ENCODE measurements at places on chromosomes 16 and 17.

GRCh38 chr17:16926571-16927451 lies 45.1 kb downstream of the TNFRSF13B start:
- DNase-seq: no peak

- DNase-seq: no peak
These were observed 2.6 kb downstream of the KAT2A start for GRCh38 chr17:42118545-42118944.

DNA sequence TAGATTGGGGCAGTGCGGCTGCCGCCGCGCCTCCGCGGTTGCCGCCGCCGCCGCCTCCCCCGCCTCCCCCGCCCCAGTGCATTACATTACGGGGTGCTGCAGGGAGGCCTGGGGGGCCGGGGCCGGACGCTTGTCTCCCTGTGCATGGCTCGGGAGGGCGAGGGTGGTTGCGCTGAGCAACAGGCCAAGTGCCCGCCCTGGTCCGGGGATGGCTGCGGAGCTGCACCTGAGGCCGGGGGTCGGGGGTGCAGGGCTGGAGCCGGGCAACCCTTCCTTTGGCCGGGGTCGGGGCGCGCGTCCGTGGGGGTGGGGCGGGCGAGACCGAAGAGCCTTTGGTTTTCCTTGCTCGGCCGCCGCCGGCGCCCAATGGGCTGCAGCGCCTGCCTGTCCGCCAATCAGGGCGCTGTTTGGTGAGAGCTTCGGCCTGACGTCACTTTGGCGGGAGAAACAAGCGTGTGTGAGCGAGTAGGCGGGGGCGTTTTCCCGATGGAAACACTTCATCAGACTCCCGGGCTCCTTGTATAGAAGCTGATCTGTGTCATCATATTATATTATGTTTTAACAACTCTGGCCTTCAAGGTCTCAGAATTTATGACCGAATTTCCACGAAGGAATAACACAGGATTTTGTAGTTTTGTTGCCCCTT lies 941 bp upstream of the FBXL20 start:
- peak; percentile 64 for DNase-seq

DNA sequence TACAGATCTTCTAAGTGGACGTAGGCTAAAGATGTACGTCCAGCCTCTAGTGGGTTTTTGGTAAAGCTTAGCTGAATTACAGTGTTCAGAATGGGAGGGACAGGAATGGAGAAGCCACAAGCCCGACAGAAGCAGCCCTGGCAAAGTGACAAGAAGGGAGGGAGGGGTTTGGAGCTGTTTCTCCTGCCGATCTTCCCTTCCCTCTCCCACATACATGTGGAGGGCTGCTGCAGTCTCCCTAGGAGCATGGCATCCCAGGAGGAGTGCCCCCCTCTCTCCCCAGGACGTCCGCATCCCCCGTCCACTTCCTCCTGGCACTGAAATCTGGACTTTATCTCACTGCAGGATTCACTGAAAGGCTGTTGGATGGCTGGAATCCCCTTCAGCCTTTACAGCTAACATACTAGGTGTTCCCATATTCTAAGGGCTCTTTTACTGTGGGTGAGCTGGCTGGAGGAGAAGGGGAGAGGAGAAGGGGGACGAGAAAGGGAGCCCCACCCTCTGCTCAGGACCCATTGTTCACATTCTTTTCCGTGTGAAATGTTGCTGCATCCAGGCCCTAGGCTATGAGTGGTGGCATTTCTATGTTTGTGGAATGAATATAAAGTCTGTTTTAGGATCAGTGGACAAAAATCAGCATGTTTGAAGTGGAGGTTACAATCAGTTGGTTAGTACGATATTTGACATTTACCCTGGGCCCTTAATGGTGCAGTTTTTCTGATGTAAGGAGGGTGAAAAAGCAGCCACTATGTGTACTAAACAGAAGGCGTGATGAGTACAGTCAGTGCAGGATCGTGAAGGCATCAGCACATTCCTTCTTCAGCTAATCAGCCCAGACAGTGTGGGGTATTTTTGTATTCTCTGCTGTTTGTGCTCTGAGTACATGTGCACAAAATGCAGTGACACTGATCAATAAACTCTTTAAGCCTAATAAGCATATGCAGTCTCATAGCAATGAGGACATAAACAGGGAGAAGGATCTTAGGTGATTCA lies 94.6 kb downstream of the SPECC1 start:
- no peak for DNase-seq

- no peak for DNase-seq
These were observed 987 bp upstream of the HASPIN start for GRCh38 chr17:3722716-3723115.

- DNase-seq: no peak
These were observed 12.3 kb downstream of the ALOXE3 start for GRCh38 chr17:8105957-8106398.

- DNase-seq: no peak
These were observed 994 bp downstream of the CLTC start for GRCh38 chr17:59620518-59621259.

- no peak for DNase-seq
These were observed 3.0 kb downstream of the UBALD2 start for GRCh38 chr17:76268015-76268749.

- no peak for DNase-seq
These were observed 67.2 kb downstream of the CDH8 start for GRCh38 chr16:61969077-61969382.

- no peak for DNase-seq
These were observed at the start of gene ALOX12 for GRCh38 chr17:6995500-6996255. Gene ALOX12, plus strand, starts transcription at chr17:6996049. Its CDS starts 69 bp downstream, at chr17:6996118.

- no peak for DNase-seq
These were observed 145.7 kb upstream of the IRX3 start for GRCh38 chr16:54431997-54432896.

DNA sequence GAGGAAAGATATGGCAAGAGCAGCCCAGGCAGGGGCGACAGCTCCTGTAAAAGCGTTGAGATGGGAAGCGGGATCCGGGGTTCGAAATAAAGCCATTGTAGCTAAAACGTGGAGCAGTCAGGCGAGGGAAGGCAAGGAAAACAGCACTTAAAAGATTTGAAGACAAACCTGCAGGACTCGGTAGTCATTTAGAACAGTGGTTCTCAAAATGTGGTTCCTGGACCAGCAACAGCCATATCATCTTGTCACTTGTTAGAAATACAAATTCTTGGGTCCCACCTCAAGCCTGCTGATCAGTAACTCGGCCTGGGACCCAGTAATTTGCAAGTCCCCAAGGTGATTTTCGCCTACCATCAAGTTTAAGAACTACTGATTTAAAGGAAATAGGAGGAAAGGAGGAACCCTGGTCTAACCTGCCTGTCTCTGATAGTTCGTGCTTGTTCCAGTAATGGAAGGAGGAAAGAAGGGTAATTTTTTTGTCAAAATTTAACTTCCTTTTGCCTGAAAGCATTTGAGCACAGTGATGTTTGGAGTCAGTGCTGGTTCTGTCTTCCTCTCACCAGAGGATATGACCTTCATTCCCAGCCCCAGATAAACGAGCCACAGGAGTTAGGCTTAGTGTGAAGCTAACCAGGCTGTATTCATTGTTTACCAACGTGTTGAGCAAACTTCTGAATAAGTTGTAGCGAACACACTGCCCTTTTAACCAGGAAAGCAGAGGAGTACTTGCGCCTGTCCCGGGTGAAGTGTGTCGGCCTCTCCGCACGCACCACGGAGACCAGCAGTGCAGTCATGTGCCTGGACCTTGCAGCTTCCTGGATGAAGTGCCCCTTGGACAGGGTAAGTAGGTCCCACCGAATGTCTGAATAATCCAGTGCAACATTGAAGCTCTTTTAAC lies 1.1 kb downstream of the ORC6 start:
- DNase-seq: no peak

DNA sequence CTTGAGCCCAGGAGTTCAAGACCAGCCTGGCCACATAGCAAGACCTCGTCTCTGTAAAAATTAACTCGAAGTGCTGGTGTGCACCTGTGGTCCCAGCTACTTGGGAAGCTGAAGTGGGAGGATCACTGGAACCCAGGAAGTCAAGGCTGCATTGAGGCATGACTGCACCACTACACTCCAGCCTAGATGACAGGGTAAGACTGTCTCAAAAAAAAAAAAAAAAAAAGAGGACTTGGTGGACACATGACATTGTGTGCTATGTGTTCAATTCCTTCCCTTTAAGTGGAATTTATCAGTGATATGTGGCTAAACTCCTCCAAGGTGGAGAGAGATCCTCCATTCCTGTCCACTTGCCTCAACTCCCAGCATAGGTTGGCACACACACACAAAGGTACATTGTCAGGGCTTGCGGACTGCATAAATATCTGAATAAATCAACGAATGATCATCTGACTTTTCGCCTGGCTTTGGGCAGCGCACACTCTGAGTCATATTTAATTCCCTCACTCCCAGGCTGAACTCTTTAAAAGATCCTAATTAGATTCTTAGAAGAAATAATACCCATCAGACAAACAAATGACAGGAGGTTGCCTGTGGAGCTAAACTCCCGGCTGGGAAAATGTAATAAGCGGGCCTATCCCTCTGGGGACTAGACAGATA lies 25.0 kb upstream of the SYT17 start:
- DNase-seq: no peak

DNA sequence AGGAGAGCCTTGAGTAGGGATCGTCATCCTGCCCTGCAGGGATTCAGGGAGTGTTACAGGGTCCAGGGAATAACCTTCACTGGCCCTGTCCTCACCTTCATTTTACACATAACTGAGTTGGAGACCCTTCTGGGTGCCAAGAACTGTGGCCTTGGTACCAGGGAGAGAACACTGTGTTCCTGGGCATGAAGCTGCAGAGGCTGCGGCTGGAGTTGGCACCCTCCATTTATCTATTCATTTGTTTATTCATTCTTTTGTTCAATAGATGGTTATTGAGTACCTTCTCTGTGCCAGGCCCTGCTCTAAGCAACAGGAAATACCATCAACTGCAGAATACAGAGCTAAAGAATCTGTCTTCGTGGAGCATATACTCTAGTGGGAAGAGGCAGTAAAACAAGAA lies 6.7 kb downstream of the ABCC3 start:
- no peak for DNase-seq

GRCh38 chr17:28527859-28528258 lies 21.7 kb downstream of the FOXN1 start:
- no peak for DNase-seq

- DNase-seq: no peak
These were observed 99.0 kb downstream of the CA4 start for GRCh38 chr17:60248618-60249289.

- no peak for DNase-seq
These were observed 45.1 kb downstream of the CMIP start for GRCh38 chr16:81489547-81490267.

GRCh38 chr17:64437944-64438525 lies 10.9 kb upstream of the MILR1 start:
- no peak for DNase-seq

GRCh38 chr16:14548933-14549788 lies 80.9 kb downstream of the PARN start:
- DNase-seq: no peak

GRCh38 chr17:4858882-4859260 lies 25.7 kb downstream of the MINK1 start:
- DNase-seq: no peak

DNA sequence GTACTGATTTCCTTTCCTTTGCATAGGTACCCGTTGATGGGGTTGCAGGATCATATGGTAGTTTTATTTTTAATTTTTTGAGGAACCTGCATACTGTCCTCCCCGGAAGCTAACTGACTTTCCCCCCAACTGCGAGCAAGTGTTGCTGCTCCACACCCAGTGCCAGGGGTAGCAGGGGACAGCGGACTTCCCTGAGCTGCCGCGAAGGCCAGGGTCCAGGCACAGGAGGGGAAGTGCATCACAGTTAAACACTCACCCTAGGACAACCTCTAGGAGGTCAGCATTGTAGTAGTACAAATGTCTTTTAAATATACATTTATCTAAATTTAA lies 201.7 kb downstream of the NPIPB11 start:
- DNase-seq: no peak

- DNase-seq: no peak
These were observed 544.6 kb downstream of the CDH13 start for GRCh38 chr16:83171396-83171795.

- no peak for DNase-seq
These were observed 75.8 kb downstream of the WWOX start for GRCh38 chr16:78175287-78175686.

- no peak for DNase-seq
These were observed 44.6 kb downstream of the MYH13 start for GRCh38 chr17:10328206-10328605.

DNA sequence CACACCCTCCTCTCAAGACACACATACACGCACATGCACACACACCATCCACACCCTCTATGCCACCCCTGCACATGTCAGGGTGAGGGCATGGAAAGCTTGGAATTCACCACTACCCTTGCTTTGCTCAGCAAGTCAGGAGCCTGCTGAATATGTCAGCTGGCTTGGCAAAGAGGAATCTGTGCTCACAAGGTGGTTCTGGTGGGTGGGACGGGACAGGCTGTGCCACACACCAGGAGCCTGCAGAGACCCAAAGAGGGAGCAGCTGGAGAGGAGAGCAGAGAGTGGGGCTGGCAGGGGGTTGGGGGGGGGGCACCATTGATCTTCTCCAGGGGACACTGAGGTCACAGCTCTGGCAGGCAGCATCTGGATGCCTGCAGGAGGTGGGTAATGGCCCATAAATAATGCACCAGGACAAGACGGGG lies 48.7 kb upstream of the NDRG4 start:
- DNase-seq: no peak

GRCh38 chr16:66746682-66747081 lies 4.7 kb downstream of the DYNC1LI2 start:
- DNase-seq: no peak

- no peak for DNase-seq
These were observed 18.1 kb downstream of the PIPOX start for GRCh38 chr17:29061036-29061435.

- DNase-seq: no peak
These were observed 55.2 kb downstream of the ACTG1 start for GRCh38 chr17:81457401-81457800.

- DNase-seq: peak; percentile 7
These were observed 41.0 kb downstream of the USP22 start for GRCh38 chr17:21001813-21002221.

GRCh38 chr16:68754084-68754792 lies 17.1 kb downstream of the CDH1 start:
- no peak for DNase-seq

GRCh38 chr17:42279776-42280630 lies 3.8 kb upstream of the STAT5B start:
- DNase-seq: no peak

- no peak for DNase-seq
These were observed 59.2 kb downstream of the ABCC1 start for GRCh38 chr16:16008666-16009065.

DNA sequence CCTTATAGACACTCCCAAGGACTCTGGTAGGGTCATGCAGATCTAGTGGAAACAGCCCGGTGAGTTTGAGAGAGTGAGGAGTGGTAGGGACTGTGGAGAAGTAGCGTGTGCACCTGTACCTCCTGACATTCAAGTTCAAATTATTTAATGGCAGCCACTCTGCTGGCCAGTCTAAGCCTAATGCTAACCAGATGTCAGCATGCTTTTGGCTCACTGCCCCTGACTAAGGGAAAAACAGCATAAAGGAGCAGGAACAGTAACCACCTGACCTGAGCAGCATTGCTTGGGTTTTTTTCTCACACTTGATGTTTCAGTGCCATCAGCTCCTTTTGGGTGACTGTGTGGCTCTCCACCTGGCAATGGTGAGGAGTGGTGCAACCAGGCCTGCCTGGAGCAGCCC lies 23.8 kb upstream of the SLC12A3 start:
- no peak for DNase-seq

Measured in NCI-H187 treated with DMSO at 0.1 percent for 48 hours (cell line).